ENCODE measurements at places on chromosomes 7 and 10.

DNA sequence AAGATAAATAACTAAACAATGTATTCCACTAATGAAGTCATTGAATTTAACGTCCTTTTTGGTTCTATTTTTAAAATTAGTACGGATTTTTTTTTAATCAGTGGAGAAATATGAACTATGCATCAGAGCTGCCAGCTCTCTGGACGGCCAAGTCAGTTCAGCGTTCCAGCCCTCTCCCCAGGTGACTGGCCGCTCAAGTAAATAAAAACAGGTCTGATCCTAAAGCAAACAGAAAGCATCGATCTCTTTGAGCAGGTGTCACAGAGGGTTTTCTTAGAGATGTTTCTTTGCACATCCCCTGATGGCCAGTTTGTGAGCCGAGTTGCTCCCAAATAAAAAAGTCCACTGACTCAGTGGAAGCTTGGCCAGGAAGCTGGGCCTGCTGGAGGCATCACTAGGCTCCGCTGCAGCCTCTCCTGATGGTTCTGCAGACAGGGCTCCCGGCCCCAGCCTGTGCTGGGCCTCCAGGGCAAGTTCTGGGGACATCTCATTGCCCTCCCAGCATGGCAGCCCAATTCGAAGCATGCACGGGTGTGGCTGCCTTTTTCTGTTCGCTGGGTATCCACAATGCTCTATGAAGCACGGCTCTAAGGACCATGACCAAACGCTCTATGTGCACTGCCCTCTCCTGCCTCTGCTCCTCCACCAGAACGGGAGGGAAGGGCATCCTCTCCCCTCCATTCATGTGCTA lies 74.7 kb upstream of the PPP2R2D start:
- DNase-seq: no peak

GRCh38 chr10:17175551-17175950 lies 25.9 kb downstream of the TRDMT1 start:
- DNase-seq: no peak

DNA sequence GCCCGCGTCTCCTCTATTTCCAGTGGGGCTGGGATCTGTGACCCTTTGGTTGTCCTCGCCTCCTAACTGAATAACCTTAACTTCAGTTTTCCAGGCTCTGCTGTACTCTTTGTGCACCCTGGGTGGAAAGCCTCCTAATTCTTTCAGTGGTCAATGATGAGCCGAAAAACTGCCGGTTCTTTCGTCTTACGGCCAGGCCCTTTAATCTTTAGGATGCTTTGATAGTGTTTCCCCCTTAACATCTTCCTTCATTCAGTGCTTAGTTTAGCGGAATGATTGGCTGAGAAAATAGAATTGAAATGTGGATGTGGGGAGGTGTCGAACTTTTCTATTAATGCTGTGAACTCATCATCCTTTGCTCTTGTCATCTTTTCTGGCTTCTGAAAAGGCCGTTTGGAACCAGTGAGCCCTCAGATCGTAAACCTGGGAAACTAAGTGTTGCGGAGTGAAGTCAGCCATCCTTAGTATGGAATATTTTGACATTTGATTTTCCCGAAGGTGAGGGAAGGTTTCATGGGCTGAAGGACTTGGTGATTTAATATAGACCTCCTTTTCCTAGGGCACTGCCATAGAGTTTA lies 847 bp downstream of the GARS1 start:
- no peak for DNase-seq

DNA sequence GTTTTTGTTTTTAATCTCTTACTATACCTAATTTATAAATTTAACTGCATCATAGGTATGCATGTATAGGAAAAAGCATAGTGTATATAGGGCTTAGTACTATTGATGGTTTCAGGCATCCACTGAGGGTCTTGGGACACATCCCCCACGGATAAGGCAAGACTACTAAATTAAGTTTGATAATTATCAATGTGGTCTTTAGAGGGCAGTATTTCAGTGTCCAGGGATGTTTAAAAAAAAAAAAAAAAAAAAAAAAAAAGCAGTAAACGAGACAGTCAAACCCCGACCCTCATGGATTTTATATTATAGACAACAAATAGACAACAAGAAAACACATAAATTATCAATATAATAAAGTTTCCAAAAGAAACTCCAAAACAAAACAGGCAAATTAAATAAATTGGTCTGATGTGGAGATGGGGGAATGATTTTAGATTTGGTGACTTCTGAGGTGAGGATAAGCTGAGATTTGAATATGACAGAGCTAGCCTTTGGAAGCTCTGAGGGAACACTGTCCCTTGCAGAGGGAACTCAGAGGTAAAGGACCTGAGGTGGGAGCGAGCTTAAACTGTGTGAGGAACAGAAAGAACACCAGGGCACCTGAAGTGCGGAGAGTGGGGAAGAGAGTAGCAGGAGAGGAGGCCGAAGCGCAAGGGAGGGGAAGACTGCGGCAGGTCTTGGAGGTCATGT lies 14.8 kb downstream of the ACSM6 start:
- no peak for DNase-seq

DNA sequence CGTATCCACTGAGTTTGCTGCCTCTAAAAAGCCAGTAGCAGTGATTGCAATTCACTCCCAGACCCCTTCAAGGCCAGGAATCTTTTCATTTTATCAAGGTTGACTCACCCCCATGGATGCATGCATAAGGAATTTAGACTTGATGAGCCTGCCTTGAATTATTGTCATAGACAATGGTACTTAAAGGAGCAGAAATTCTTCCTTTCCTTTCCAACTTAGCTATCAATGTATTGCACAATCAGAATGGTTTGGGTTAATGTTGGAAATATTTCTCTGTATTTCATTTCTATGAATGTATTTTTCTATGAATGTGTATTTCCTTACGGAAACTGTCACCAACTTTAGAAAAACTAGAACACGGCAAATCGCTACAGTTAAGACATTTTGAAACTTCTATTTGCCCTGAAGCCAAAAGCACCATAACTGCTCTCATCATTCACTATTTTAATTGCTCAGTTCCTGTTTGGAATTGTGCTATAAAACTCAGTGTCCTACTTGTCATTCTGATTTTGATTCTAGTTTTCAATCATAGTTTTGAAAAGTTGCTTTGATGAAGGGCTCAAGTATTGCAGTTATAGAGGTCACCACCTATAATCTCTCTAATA lies 355.7 kb upstream of the AKR1E2 start:
- DNase-seq: no peak

- DNase-seq: no peak
Observed at GRCh38 chr10:4775808-4776207, 50.2 kb upstream of the AKR1E2 start.

DNA sequence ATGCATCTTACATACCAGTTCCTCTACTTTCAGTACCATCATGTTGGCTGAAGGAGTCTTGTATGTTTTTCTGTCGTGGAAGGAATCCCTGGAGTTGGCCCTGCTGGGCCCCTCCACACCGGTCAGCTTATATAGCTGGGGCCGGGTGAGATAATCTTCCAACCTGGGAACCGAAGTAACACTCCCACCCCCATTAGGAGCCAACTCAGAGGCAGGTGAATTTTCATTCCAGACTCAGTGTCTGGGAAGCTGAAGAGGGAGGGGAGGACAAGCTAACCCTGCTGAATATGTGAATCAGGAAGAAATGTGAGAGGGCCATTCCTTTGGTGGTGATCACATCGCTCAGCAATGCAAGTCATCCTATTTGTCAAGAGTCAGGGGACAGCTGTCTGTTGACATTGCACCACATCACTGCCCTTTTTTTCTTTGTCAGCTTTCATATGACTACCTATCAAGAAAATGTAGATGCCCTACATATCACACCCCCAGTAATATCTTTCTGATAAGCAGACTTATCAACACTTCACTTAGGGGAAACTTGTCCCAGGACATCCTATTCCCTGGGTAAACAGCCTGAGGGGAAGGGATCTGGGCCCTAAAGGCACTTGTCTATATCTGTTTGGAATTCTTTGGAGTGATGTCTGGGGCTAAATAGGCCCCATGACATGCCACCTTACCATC lies at the start of gene ANKRD1:
ANKRD1 (minus strand) TSS at position 102 of the 681 bp plus-strand sequence; CDS start at position 42, 60 bp downstream.
- DNase-seq: no peak

DNA sequence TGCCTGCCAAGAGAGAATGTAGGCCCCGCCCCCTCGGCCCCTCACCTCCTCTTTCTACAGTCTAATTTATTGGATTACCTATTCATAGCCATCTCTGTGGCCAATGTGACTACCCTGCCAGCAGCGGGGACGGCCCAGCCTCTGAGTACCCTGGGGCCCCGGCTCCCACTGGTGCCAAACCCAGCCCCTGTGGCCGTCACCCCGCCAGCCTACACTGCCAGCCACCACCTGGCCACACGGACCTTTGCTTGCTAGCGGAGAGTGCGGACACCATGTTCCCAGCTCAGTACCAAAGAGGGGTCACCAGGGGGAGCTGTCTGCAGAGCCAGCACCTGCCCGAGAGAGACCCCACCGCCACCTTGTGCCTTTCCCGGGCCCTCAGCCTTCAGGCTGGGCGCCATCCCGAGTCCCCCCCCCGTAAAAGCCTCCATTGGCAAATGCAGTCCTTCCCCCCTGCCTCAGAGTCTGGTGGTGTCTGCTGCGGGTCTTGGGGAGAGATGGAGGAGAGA lies 511.1 kb downstream of the ZNF37A start:
- no peak for DNase-seq

DNA sequence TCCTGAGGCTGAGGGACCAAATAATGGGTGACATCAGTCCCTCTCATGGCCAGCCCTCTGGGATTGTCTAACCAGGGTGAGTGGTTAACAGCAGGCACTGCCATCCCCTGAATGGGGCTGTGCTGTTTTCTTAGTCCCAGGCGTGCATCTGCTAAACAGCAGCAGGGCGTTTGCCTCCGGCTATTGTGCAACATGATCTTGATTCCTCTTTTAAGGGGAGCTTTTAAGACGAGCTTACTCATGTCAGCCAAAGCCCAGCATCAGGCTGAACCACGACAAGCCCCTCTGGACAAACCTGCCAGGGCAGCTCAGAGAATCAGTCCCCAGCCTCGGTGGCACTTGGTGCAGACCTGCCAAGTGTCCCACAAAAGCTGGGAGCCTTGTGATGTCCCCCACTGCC lies 16.2 kb upstream of the IGFBP3 start:
- DNase-seq: no peak

DNA sequence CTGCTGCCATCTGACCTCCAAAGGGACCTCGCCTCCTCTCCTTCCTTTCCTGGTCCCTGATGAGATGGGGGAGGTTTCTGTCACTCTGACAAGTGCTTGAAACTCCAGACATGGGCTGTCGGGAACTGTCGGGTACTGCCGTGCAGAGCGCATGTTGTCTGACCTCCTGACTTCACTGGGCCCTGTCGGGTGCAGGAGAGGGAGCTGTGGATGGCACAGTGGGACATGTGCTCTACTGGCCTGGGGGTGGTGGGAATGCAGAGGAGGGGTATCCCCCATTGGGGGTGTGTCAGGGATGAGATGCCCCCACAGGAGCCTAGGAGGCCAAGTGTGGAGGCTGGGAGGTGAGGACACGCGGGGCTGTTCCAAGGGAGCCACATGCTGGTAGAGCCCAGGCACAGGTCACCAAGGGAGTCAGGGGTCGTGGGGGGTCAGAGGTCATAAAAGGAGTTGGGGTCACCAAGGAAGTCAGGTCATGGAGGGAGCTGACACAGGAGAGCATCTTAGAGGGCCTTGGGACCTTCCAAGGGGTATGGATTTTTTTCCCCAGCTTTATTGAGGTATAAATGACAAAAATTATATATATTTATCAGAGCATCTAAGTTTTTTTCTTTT lies 30.9 kb downstream of the TMEM120A start:
- no peak for DNase-seq

DNA sequence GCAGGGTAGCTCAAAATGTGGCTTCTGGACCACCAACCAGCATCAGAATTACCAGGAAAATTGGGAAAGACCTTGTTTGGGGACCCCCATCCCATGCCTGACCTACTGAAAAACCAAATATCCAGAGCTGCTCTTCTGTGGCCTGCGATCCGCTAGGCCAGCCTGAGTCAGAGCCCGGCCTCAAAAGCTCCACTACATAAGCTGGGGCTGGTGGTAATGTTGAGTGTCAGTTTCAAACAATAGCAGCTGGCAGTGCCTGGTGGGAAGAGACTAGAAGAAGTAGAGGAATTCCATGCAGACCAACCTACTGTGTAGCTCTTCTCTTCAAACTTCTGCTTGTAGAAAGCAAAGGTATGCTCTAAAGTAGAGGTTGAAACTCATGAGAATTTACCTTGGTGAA lies 52.0 kb downstream of the KLRG2 start:
- no peak for DNase-seq

GRCh38 chr10:71390461-71390835 lies 6.3 kb upstream of the CDH23 start:
- DNase-seq: peak; percentile 57

DNA sequence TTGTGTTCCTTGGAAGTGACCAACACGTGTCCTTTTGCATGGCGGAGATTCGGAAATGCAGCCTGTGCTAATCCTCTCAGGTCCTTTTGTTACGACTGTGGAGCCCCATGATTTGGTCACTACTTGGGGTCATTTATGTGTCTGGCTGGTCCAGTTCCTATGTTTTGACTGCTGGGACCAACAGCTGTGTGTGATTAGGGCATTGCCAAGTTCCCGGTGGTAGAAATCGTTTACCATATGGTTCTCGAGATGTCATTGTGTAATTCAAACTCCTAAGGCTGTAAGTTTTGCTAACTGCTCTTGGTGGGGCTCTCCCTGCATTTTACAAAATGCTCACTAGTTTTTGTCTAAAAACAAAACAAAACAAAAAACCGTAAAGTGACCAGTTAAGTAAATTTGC lies 62.0 kb downstream of the CCNY start:
- no peak for DNase-seq

GRCh38 chr10:125101581-125101980 lies 58.8 kb downstream of the CTBP2 start:
- no peak for DNase-seq

DNA sequence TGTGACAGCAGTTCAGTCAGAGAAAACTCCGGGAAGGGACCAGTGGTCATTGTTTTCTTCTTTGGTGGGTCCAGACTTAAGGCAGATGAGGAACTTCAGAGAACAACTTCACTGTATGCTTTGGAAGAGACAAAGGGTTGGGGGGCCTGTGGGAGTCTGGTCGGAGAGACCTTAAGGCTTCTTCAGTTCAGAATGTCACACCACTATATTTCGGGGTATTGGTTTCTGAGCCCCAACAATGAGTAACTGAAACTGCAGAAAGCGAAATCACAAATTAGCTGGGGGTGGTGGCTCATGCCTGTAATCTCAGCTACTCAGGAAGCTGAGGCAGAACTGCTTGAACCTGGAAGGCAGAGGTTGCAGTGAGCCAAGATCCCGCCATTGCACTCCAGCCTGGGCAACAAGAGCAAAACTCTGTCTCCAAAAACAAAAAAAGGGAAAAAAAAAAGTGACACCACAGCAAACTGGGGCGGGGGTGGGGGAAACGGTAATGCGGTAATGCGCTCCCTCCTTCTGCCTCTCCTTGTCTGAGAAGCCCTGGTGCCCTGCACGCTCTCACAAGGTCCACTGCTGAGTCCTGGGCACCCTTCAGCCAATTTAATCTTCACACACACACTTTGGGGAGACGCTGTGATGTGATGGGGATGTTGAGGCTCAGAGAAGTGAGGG lies 2.2 kb upstream of the ADIRF start:
- no peak for DNase-seq

GRCh38 chr10:43377424-43377883 lies 6.0 kb downstream of the FXYD4 start:
- no peak for DNase-seq

GRCh38 chr7:25802473-25802872 lies 349.5 kb upstream of the NFE2L3 start:
- no peak for DNase-seq
